ENCODE measurements at places on chromosomes 1 and 21. TPM values are rescaled to one million over a fixed set of nuclear protein-coding genes. Genes with fewer than 3 reads are reported as not detected.
A peak's percentile ranks its signal among the peaks of the same experiment; 100 is the strongest.

Gene NBPF6
- total RNA-seq = not detected

- DNase-seq = no peak
These were observed 3.3 kb upstream of the ADAR start for GRCh38 chr1:154611150-154611862.

DNA sequence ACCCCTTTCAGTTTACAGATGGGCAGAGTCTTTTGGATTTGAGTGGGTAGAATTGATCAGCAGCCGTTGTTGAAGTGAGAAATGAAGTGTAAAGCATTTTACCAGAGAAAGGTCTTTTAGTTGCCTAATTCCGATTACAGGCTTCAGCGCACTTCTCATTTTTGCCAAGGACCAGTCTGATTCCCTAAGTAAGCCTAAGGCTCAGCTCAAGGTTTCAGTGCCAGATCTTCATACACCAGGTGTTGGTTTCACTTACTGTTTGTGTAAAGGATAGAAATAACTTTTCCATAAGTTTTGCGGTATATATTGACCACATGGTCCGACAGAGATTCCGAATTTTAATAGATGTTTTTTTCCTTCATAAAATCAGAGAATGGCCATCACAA lies 83.9 kb upstream of the BMP8A start:
- no peak for DNase-seq

DNA sequence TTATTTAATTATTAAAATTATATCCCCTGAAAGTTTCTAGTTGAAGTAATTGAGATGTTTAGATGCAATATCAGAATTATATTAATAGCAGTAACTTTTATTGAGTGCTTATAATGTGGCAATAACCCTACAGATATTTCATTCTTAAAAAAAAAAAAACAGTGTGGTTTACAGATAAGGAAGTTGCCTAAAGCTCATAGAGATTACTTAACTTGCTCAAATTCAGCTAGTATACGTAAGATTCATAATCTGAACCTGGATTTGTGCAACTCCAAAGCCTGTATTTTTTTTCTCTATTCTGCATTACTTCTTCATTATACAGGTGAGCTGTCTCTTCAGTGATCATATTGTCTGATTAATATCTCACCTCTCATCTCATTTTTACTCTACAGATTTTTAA lies 156.0 kb upstream of the PTBP2 start:
- DNase-seq = no peak

Gene TMPRSS15
- not detected for total RNA-seq

DNA sequence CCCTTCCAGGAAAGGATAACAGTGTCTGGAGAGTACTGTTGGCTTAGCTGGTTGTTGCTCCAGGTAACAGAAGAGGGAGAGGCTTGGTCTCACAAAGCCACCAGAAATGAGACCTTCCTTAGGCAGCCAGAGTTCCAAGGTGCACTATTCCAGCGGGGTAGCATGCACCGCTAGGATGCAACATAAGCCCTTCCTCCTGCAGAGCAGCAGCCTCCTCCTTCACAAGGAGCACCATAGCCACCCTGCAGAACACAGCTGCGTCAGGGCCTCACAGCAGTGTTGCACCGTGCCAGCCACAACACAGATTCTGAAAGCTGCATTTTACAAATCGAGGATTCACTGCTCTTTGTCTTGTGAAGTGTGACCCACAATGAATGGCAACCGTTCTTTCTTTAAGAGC lies 142.0 kb downstream of the CLIC6 start:
- no peak for DNase-seq

DNA sequence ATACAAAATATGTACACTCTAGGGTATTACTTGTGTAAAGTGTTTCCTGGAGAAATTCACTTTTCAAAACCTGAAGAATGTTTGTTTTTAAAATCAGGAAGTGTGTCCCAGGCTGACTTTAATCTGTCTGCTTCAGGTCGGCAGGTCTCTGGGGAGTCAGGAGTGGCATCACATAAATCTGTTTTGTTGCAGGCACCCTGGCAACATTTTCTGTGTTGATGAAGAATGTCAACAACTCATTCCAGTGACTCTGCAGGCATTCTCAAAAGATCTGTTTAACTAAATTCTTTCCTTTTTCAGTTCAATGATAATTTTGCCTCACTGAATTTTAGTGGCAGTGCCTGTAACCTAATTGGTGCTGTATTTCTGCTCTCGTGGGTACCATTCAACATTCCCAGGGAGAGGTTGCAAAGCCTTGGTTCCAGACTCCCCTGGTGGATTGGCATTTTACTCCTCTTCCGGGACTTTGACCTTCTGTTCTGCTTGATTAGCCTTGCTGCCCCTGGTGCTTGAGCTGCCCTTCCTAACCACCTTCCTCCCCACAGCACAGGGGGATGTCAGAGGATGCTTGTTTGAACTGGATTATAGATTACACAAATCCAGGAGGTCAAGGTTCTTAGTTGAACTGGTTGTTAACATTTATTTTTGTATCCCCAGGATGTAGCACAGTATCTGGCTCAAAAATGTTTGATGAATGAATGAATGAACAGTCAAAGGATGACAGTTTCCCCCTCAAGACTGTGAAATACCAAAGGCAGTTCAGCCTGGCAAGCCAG lies 55.4 kb upstream of the LPGAT1 start:
- no peak for DNase-seq

DNA sequence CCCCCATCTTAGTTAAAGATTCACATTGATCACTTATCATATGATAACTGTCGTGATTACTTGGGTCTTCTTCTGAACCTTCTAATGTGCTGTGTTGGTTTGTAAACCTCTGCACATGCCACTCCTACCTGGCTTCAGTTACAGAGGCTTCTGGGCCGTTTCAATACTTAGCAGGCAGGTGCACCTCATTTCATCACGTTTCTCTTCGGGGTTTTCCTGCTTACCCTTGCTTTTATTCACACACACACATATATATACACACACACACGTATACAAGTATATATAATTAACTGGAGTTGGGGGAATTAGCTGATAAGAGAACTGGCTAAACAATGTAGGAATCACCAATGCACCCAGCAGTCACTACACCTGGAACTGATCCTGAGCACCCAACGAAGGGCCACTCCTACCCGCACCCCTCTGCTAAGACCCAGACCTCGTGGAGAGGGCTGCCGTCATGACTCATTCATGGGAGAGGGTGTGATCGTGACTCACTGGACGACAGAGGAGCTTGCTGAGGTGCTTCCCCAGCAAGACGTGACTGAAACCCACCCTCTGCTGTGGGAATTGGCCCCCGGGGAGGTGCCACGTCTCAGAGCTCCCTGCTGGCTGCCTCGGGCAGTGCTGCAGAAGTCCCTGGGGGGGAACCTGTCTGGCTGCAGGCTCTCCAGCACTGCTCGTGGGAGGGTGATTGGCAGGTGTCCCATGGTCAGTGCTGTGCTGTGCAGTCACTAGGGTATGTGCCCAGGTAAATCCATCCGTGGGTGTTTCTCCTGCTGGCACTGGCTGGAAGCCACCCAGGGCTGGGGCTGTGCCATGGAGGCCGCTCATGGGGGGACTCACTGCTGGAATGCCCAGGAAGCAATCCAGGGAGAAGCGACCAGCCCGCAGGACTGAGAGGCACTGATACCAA lies 166.6 kb downstream of the DYRK1A start:
- no peak for DNase-seq

DNA sequence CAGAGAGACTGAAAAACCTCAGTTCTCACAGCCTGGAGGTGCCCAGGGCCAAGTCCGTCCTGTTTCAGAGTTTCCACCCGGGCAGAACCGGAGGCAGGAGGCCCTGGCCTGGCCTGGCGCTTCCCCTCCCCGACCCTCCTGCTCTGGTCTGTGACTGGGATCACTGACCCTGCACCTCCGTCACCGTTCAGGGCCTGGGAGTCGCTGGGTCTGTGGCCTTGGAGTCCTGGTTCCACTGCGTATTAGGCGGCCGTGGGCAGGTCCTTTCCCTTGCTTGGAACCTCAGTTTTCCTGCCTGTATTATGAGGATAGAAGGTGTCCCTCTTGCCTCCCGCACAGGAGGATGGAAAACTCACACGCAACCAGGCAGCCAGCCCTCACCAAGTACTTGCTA lies 533 bp upstream of the PLA2G2E start:
- no peak for DNase-seq

DNA sequence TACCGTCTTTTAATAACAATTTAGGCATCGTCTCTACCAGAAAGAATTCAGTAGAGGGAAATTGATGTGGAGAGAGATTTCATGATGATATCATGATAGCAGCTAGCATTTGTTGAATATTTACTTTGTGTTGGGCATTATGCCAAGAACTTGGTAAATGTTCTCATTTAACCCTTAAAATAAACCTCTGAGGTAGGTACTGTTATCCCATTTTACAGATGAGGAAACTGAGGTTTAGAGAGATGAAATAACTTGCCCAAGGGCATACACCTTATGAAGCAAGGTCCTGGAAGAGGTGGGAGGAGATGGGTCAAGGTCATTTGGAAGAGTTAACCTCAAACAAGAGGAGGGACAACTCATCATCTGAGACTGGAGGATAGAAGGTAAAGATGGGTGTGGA lies 34.8 kb downstream of the TSNAX start:
- no peak for DNase-seq

GRCh38 chr1:207956986-207957385 lies 46.1 kb upstream of the CD34 start:
- DNase-seq = no peak

DNA sequence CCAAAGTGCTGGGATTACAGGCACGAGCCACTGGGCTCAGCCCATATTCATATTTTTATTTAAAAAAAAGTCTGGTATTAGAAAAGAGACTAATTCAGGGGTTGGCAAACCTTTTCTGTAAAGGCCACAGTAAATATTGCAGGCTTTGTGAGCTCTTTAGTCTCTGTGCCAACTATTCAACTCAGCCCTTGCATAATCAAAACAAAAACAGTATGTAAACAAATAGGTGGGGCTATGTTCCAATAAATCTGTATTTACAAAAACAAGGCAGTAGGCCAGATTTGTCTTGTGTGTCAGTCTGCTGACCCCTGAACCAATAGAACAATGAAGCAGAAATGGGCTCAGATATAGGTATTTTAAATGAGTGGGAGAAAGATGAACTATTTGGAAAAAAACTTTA lies 49.3 kb downstream of the CDC42BPA start:
- DNase-seq = no peak

Gene FAM72C
- not detected for total RNA-seq

DNA sequence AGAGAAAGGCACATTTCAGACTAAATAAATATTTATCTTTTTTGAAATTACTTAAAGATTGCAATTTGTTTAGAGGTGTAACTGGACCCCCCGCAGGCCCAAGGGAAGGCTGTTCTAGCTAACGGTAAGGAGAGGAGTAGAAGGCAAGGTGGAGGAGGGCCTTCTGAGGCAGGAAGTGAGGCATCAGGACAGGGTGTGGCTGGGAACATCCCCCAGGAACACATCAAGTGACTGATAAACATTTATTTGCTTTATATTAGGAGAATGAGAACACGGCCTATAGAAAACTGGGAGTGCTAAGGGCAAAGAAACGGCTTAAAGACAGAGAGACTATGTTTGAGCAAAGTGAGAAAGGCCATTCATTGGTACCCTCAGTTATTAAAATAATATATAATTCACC lies 23.2 kb downstream of the HIVEP3 start:
- DNase-seq = no peak

Gene MXRA8
- 30.5 TPM for total RNA-seq

Gene DCST1
- total RNA-seq = not detected

- no peak for DNase-seq
These were observed 147.4 kb upstream of the KRTAP19-8 start for GRCh38 chr21:31185663-31186062.

GRCh38 chr1:3465091-3465934 lies 10.8 kb downstream of the ARHGEF16 start:
- no peak for DNase-seq

DNA sequence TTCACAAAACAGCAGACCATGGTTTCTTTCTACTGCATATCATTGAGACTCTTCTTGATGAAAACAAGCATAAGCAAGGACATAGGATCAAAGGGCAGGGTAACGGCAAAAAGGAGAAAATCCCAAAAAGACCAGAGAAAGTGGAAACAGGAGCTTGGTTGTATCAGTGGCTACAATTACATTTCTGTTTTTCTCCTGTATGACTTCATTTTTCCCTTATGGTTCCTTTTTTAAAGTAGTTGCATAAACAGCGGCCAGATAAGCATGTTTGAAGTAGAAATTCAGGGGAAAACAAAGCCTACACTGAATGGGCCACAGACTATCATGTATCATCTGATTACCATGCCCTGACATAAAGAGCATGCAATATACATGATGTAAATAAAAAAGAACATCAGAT lies 4.6 kb downstream of the EGLN1 start:
- DNase-seq = no peak

Gene CLCA4
- total RNA-seq = 0.13 TPM

DNA sequence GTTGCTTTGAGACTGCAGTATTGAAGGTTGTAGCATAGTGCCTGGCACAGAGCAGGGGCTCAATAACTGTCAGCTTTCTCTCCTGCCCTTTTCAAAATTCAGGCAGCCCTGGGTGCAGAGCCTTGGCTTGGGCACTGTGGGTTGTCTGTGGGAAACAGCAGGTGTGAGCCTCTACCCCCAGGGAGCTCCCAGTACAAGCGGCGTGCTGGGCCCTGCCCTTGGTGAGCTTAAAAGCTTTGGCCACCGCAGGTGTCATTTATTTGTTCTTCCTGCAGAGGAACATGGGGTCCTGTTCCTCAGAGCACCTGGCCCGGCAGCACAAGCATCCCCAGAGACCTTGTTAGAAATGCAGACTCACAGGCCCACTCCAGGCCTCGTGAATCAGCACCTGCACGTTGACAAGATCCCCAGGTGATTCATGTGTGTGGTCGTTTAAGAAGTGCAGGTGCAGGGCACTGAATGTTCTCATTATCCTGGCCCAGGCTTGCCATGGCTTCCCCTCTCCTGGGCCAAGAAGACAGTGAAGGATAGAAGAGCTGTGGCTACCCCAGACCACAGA lies 29.9 kb upstream of the IGSF21 start:
- DNase-seq = no peak

DNA sequence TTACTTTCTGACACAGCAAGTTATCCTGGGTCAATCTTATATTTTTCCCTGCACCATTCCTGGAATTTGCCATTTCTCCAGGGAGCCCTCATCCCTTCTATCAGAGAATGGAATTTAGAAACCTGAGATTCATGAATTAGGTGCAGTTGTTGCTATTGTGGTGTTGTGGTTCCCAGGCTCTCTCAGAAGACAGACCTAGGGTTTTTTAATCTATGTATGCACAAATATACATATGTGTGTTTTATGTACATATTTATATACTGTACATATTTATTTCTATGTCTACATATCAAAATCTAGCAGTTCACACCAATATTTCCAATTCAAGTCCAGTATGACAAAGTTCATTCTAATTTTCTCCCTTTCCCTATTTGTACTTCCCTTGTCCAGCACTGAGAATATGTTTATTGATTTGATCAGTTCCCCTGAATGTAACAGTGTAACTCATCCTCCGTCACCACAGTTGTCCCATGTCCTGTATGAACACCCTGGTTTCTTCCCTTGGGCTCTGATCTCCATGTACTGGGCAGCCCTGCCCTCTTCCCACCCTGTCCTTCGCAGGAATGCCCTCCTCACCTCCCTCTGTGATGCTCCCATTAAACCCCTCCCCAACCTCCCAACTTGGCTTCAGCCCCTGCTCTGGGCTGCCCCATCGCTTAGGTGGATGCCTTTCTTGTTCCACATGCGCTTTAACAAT lies 145.5 kb downstream of the VPS13D start:
- no peak for DNase-seq

GRCh38 chr1:24201941-24202440 lies 14.9 kb upstream of the IFNLR1 start:
- DNase-seq = peak; percentile 83

GRCh38 chr1:1599030-1599934 lies 653 bp downstream of the FNDC10 start:
- no peak for DNase-seq

Measured in cardiac septum (tissue), 1 donor.